ENCODE measurements at places on chromosomes 3 and 15.

- DNase-seq, result no peak
Measured at GRCh38 chr15:82958638-82959037, 6.1 kb upstream of the HOMER2 start.

DNA sequence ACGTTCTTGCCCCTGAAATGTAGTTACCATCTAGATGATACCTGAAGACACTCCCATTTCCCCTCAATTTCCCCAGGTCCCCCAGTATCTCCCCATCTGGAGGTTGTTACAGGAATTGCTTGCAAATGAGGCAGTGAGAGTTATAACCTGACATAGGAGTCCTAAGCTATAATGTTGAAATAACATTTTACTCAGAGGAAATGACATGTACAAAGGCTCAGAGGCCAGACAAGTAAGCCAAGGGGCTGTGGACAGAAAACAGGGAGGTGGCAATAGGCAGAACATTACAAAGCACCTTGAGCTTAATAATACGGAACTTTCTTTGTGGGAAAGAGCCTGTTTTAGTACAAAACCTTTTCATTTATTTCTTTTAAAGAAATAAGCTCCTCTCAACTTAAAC, 171.9 kb downstream of the FRMD5 start:
- DNase-seq, result no peak

- DNase-seq, result no peak
Measured at GRCh38 chr3:13353936-13354542, 66.1 kb downstream of the NUP210 start.

GRCh38 chr15:100565591-100565990, 36.4 kb downstream of the LINS1 start:
- no peak for DNase-seq

DNA sequence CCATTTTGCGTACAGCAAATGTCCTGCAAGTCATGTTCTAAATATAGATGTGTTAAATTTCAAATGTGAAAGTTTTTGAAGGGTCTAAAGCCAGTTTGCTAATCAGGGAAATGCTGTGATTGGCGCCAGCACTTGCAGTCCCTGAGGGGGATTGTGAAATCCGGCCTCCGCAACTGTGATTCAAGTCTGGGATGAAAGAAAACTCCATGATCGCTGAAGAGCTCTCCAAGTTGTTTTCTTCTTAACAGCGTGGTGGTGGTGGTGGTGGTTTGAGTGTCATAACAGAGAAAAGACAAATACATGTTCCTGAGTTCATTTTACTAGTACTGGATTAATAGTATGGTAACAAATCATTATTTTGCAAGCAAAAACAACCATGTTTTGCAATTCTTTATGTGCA, 51.8 kb downstream of the MITF start:
- DNase-seq, result no peak

- DNase-seq, result no peak
Measured at GRCh38 chr3:41131224-41131623, 68.1 kb upstream of the CTNNB1 start.

DNA sequence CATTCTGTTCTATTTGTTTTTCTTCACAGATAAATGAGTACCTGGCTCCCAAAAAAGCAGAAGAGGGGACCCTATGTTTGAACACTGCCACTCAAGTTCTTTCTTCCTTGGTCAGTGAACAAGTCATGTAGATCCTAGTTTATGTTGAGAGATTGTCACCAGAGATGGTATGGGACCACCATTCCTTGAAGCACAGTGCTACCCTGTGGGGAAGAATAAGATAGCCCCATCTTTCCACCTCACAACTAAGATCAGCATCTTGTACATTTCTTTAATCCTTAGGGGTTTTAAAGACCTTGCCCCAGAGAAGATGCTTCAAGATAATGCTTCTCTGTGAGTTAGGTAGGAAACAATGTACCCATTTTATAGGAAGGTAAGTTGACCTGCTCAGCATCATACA, 233.5 kb upstream of the WNT5A start:
- no peak for DNase-seq

DNA sequence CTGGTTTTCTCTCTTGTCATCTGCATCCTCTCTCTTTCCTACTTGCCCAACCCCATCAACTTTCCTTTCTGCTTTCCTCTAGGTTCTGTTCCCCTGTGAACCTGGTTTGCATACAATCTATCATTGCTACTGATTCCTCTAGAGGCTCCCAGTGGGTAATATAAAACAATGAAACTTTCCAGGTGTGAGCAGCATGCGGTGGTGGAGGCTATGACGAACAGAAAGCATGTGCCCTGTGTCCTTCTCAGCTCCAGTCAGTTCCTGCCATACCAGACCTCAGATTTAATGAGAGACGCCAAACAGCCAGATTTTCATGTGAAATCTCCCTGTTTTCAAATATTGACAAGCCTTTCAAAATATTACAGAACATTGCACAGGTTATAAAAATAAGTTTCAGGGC, 3.5 kb upstream of the ACAP2 start:
- no peak for DNase-seq

DNA sequence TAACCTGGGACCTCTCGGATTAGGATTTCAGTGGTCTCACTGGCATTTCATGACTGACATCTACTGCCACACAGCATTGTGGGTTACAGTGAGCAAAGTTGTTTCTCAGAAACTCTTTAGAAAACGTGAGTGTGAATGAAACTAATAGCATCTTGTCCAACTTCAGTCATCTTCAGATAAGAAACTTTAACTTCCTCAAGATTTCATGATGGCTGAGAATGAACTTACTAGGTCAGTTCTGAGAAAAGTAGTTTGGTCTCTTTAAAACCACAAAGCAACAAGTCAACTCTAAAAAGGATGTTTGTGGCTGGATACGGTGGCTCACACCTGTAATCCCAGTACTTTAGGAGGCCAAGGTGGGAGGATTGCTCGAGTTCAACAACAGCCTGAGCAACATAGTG, 14.2 kb upstream of the HOMER2 start:
- no peak for DNase-seq

- no peak for DNase-seq
Measured at GRCh38 chr3:30811151-30811795, 83.2 kb downstream of the GADL1 start.

- no peak for DNase-seq
Measured at GRCh38 chr3:118811236-118811732, 223.4 kb downstream of the IGSF11 start.

DNA sequence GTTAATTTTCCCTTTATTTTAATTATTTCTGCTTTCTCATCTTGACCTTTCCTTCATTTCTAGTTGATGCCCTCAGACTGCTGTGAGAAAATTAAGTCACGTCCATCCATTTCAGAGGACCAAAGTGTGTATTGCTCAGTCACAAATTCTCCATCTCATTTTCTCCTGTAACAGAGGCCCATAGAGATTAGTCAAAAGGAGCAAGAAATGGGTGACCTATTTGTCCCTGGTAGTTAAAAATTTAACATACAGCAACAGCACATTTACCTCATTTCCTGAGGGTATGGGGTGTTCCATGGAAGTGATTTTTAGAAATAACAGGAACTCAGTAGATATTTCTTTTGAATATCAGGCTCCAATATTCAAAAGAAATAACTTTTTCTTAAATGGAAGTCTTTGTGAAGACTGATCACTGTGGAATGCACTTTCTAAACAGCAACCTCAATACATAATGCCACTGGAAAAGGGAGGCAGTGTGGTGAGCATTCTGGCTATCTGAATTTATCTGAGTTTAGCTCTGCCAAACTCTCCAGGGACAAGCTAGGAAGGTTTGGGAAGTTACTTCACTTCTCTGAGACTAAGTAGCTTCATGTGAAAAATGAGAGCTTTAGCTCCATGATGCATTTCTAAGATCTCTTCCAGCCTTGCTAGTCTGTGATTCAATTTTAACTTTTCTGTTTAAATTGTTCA, 808.2 kb downstream of the SQOR start:
- no peak for DNase-seq

DNA sequence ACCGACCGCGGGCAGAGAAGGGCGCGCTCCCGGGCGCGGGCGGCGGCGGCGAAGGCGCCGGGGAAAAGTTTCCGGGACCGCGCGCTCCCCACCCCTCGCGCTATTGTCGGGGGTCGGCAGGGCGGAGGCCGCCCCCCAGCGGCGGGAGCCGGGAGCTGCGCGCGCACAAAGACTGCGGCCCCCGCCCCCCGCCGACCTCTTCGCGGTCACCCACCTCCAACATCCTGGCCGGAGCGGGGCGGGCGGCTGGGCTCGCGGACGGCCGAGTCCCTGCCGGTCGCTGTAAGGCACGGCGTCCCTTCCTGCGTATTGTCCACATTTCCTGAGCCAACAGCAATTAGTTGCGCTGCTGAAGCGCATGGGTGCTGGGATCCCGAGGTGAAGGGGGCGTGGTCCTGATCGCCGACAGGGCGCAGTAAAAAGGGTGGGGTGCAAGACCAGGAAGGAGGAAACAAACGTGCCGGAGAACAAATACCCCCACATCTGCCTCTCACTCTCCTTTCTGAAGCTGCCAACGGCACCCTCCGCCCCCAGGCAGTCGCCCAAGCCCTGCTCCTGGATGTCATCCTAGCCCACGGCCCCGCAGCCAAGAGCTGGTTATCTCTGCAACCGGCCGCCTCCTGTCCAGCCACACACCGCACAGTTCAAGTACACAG, at the start of gene TMEM44:
Gene TMEM44 (minus strand): TSS at position 71 of the 656 bp plus-strand sequence. CDS start 204 bp downstream, outside the sequence.
- peak; percentile 87 for DNase-seq

- no peak for DNase-seq
Measured at GRCh38 chr3:66949898-66950297, 48.2 kb upstream of the KBTBD8 start.
